ENCODE measurements at places on chromosomes 16 and 17. TPM values are rescaled to one million over a fixed set of nuclear protein-coding genes. Genes with fewer than 3 reads are reported as not detected.

Gene AANAT
- 0.22 TPM for polyA plus RNA-seq

Gene TP53TG3F
- not detected for polyA plus RNA-seq

Gene IGSF6
- 7.6 TPM for polyA plus RNA-seq

Gene ZG16B
- 0.50 TPM for polyA plus RNA-seq

Gene CD79B
- polyA plus RNA-seq: 3.5 TPM

Gene CYGB
- polyA plus RNA-seq: 15.1 TPM

Gene CACNA1H
- 6.2 TPM for polyA plus RNA-seq

Gene CACNG1
- polyA plus RNA-seq: not detected

Gene CTRB2
- not detected for polyA plus RNA-seq

Gene KRT33A
- not detected for polyA plus RNA-seq

Gene CDH1
- polyA plus RNA-seq: 113 TPM

Gene ABCC11
- 0.19 TPM for polyA plus RNA-seq

Gene KRT31
- not detected for polyA plus RNA-seq

Gene DHX40
- polyA plus RNA-seq: 83.3 TPM

Gene CDK3
- polyA plus RNA-seq: 13.9 TPM

Gene CD2BP2
- 56.7 TPM for polyA plus RNA-seq

Gene HBM
- polyA plus RNA-seq: 1.6 TPM

Gene PALB2
- 19.5 TPM for polyA plus RNA-seq

Gene WSCD1
- polyA plus RNA-seq: 14.6 TPM

Gene IKZF3
- polyA plus RNA-seq: 0.23 TPM

Gene TMC5
- polyA plus RNA-seq: 0.42 TPM

Gene CTRB1
- 0.11 TPM for polyA plus RNA-seq
